ENCODE measurements at places on chromosomes 5 and 9.

- DNase-seq, result no peak
Observed at GRCh38 chr5:127431977-127432585, 85.4 kb upstream of the PRRC1 start.

DNA sequence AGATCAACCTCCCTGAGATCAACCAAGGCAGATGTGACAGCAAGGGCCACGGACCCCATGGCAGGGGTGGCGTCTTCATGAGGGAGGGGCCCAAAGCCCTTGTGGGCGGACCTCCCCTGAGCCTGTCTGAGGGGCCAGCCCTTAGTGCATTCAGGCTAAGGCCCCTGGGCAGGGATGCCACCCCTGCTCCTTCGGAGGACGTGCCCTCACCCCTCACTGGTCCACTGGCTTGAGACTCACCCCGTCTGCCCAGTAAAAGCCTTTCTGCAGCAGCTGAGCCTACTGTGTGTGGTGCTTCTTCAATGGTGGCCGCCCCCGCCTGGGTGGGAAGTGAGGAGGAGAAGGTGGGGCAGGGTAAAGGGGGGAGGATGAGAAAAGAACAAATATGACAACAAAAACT lies 8.3 kb downstream of the GPX3 start:
- no peak for DNase-seq

GRCh38 chr5:111447822-111448221 lies 64.5 kb downstream of the STARD4 start:
- no peak for DNase-seq

DNA sequence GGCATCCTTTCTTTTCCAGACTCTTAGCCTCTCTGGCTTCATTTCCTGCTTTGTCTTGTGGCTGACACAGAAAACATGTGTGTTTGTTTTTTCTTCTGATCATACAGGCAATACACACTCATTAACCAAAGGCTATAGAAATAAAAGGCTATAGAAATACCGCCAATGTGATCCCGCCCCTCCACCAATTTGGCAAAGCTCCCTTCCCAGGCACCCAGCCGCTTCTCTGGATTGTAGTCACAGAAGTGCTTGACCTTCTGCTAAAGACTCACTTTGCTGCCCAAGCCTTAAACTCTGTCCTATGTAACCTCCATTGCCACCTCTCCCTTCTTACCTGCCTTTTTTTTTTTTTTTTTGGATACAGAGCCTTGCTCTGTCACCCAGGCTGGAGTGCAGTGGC lies 5.3 kb downstream of the TXNDC15 start:
- no peak for DNase-seq

GRCh38 chr5:155430192-155430591 lies 416.6 kb downstream of the KIF4B start:
- no peak for DNase-seq

GRCh38 chr9:127396253-127396807 lies 639 bp upstream of the SLC2A8 start:
- no peak for DNase-seq

DNA sequence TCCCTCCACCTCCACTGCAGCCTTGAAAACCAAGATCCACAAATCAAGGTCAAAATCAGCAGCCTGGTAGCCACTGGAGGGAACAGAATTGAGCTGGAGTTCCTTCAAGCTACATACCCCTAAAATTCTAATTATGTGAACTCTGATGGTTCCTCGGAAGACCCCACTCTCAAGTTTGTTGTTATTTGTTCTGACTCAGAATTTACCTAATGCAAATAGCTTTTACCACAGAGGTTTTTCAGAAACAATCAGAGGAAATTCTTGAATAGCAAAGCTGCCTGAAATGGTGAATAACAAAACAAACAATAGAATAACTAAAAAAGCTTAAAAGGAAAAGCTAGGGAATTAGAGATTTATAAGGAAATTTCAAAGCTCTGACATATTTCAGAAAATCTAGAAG lies 220.0 kb downstream of the CDH18 start:
- DNase-seq, result no peak

DNA sequence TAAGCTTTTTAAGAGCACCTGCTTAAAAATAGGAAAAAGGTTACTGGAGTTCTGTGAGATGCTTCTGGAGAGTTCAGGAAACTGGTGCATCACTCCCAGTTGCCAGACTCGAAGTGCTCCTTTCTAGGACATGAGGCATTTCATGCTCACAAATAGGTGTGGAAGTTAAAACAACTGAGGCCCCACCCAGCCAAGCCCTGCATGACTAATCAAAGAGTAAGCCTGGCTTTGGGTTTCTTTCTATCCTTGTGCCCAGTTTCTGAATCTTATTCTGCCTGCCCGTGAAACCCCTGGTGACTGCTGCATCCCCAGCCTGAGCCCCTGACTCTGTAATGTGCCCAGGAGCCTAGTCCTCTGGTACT lies 7.7 kb downstream of the SPINK9 start:
- DNase-seq, result no peak

GRCh38 chr5:117095346-117096332 lies 521.0 kb upstream of the SEMA6A start:
- no peak for DNase-seq

DNA sequence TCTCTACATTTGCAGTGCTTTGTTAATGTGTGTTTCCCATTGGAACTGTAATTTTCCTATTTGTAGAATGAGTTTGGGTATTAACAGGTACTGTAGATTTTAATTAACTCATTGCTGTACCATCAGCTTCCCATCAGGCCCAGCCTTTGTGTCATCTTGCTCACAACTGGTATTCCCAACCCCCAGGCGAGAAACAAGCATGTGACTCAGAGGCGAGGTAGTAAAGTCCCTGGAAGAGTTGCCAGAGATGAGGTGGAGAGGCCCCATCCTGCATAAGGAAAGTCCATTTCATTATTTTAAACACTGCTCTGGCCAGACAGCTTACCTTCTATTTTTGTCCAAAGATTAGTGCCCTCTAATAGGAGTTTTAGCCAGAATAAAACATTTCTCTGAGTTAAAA lies 29.9 kb downstream of the ADCY2 start:
- no peak for DNase-seq

DNA sequence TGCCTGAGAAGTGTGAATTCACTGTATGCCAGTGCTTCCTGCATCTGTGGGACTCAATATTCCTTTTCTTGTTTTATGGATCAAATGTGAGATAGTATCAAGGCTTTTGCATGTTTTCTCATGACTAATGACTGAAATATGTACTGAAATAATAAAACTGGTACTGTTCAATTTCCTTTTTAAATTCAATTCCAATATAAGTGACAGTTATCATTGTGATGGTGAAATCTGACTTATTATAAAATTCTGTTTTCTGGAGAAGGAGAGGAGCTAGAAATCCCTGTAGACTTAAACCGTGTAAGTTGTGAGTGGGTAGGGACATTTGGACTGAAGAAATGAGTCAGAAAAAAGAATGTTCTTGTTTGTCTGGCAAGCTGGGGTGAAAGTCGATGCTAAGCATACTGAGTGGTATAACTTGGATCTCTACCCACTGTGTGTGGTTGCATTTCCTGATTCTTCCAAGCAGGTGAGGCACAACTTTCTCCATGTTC lies 245.2 kb downstream of the EFNA5 start:
- no peak for DNase-seq

GRCh38 chr5:175831507-175831906 lies 39.9 kb upstream of the CPLX2 start:
- no peak for DNase-seq

DNA sequence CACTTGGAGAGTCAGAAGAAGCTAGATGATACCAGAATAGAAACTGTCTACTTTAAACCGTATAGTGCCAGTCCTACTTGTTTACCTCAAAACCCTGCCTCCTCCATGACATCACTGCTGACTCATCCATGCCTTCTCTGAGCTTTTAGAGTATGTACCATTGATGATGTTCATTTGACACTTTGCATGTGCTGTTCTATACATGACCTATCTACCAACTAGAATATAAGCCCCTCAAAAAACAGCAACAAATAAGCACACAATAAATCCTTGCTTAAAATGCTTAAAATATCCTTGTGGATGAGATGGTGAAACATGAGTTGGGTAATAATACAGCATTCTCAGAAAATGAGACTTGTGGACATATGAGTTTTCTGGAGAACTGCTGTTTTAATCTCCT lies 2.6 kb downstream of the CTNNAL1 start:
- DNase-seq, result peak; percentile 75

GRCh38 chr9:127706836-127707241 lies at the start of gene CFAP157:
TSS of gene CFAP157 (plus strand) at chr9:127706988. CDS start at chr9:127707032, 44 bp downstream.
- DNase-seq, result no peak

DNA sequence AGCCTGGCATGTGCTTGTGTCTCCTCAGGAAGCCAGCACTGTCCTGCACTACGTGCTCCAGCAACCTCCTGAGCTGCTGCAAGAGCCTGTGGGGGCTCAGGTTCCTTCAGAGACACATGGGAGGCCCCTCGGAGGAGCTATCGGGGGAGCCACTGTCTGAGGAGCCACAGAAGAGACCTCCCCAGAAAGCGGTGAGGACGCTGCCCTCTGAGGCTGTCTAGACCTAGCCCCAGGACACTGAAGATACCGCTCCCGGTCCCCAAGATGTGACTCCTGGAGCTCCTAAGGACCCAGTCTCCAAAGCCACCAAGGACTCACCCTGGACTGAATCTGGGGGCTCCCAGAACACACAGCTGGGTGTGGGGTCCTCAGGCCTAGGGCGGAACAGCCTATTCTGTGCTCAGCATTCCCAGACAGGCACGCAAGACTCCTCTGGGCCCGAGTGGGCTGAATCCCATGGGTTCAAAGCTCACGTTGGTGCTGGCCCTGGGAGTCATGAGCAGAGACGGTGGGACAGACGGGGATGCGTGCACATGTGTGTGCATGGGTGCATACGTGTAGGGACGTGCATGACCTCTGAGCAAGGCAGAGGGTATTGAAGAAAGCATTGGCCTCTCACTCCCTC lies 50.0 kb downstream of the HRH2 start:
- DNase-seq, result no peak

- DNase-seq, result no peak
Observed at GRCh38 chr9:76624391-76625048, 139.7 kb upstream of the PCA3 start.

DNA sequence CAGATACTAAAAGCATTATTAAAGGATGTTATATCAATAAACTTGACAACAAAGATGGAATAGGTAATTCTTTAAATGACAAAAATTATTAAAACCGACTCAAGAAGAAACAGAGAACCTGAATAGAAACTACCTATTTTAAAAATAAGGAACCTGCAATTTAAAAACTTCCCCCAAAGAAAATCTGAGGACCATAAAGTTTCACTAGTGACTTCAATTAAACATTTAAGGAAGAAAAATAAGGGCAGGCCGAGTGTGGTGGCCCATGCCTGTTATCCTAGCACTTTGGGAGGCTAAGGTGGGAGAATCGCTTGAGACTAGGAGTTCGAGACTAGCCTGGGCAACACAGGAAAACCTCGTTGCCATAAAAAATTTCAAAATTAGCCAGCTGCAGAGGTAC lies 99.6 kb downstream of the FANCC start:
- DNase-seq, result no peak
